ENCODE measurements at places on chromosomes 6 and 20.
A peak's percentile ranks its signal among the peaks of the same experiment; 100 is the strongest.

GRCh38 chr6:24078200-24078599, 47.8 kb upstream of the NRSN1 start:
- no peak for DNase-seq

GRCh38 chr6:17865798-17866725, 121.4 kb downstream of the KIF13A start:
- no peak for DNase-seq

GRCh38 chr6:20879121-20879520, 344.9 kb downstream of the CDKAL1 start:
- DNase-seq: no peak

- no peak for DNase-seq
Observed at GRCh38 chr20:45461225-45461624, 8.3 kb upstream of the WFDC2 start.

DNA sequence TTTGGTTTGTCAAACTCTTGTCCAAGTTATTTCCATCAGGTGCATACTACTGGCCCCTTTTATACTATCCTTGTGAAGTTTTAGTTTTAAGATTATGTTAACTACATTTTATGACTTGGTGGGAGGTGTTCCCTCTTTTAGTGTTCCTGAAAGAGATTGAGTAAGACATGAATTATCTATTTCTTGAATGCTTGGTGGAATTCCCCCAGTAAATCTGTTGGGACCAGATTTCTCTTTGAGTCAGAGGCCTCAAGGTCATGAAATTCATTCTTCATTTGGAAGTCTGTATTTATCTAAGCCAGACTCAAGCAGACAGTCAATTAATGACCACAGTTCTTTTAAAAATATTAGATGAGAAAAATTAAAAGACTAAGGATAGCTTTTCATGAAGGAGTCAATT, 81.3 kb downstream of the MOXD1 start:
- no peak for DNase-seq

DNA sequence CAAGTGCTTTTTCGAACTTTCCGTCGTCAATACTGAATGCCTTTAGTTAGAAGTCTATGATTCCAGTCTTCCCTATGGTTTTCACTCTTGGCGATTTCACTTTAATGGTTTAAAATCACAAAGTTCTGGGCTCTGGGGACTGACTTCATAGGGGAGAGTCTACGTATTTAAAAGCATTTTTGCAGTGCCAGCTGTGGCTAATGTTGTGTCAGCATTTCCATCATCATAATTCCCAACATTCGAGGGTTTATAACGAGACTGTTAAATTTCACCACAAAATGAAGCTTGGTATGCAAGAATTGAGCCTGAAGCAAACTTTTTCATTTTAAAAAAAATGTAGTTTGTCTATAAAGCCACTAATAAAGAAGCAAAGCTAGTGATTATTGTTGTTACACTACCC, 242.7 kb downstream of the SOX4 start:
- no peak for DNase-seq

GRCh38 chr6:2810092-2810671, 31.5 kb downstream of the SERPINB1 start:
- DNase-seq: no peak

DNA sequence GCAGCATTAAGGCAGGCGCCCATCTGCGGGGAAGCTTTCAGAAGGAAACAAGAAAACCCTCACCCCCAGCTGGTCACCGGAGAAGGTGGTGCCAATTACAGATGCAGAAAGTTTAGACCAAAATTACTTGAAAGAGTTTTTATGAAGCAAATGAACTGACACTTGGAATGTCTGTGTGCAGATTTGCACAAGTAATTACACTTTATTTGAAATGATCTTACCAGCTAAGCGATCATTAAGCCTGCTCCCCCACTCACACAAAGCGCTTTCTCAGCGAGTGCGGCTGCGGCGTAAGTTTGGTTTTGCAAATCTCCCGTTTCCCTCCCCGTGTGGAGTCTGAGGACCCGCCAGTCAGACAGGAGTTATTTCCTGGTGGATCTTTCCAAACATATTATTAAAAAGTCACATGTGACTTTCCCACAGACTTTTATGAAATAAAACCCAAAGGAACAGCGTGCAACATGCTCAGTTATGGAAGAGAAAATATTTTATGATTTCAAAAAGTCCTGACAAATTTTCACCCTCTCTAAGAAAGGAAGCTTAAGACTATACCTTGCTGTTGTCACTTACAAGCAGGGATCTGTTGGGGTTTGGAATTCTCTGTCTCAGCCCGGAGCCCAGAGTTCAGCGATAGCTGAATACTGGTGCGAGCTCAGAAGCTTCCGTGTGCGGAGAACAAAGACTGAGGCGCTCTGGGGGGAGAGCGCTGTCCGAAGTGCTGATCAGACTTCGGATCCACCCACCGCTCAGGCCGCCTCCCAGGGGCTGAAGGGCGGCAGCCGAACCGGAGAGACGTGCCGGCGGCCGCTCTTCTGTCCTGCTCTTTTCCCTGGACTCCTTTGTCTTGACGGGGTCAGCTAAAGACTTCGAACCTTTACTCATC, 2.7 kb upstream of the MYT1 start:
- peak; percentile 7 for DNase-seq

DNA sequence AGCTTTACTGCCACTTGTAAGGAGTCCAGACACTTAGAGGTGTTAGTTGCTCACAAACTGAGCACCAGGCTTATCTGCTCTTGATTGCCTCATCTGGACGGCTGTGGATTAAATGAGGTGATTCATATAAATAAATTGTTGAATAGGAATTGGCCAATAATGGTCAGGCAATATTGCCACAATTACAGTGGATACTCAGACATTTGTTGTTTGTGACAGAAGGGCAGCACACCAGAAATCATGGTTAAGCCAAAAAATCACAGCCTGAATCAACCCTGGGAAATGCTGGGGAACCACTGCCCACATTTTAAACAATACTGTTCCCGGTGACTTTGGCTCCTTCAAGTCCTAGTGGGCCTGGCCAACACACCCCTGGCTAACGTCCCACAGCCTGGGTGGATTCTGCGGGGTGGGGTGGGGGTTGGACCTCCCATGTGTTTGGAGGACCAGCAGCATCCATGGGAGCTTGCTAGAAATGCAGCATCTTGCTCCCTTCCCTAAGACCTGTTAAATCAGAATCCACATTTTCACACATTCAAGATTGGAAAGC, 29.5 kb upstream of the SPDEF start:
- no peak for DNase-seq

GRCh38 chr6:133894795-133895358, 6.0 kb downstream of the TCF21 start:
- DNase-seq: no peak

- no peak for DNase-seq
Observed at GRCh38 chr6:16783509-16783908, 22.2 kb upstream of the ATXN1 start.

DNA sequence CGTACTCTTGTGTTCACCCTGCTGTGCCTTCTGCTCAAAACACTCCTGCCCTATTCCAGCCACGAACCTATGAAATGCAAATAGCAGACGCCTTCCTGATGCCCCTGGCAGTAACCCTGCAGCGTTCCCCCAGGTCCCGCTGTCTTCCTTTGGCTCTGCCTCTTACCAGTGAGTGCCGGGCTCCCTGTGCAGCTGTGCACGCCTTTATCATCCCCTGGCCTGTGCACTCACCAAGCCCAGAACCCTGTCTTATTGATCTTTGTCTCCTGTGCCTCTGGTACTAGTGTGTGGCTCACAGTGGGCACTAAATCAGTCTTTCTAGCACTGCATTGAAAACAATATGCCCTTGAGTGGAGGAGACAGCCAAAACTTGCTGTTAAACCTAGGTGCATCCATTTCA, 19.7 kb downstream of the ZDHHC14 start:
- DNase-seq: no peak

- DNase-seq: no peak
Observed at GRCh38 chr6:154909821-154910220, 85.3 kb upstream of the TIAM2 start.

DNA sequence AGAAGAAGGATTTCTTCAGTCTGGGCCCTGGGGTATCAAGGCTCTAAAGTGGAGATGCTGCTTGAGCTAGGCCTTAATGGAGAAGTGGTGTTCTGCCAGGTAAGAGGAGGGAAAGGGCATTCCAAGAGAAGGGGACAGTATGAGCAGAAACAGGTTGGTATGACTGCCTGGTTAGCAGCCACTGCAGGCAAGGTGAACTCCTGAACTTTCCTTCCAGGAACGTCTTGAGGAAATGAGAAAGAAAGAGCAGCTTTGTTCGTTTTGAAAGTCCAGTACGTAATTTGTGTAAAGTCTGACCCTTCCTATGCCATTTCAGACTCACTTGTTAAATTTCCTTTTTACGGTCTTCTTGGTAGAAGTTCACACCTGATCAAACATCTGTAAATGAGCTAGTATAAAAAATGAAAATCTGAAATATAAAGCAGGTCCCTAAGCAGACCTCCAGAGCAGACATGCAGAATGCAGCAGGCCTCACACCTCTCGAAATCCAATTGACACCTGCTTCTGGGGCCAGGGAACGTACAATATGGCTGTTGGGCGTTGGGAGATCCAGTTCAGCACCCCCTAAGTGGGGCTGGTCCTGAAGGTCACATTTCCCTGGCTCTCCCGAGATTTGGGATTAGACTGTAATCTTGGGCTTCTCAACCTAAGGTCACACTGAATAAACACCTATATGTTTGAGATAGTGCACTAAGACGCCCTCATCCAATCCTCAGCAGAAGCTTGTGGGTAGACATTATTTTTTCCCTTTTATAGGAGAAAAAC, 33.6 kb downstream of the MYLK4 start:
- DNase-seq: no peak

DNA sequence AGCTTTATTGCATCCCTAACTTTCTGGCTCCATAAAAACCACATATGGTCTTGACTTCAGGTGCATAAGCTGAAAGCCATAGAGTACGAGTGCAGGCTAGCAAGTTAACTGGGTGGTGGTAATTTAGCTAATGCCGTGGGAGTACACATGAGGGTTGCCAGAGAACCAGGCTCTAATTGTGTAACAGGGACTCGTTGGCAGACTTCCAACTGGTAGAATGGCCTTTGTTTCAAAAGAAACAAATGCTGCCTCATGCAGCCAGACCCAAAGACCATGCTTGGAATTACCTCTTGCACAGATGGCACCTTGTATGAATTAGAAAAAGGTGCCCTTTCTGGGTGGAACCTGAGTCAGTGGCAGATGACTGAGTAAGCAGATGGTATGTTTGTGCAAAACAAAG, 73.2 kb downstream of the LY86 start:
- DNase-seq: no peak

- DNase-seq: no peak
Observed at GRCh38 chr6:146860583-146860982, 261.8 kb downstream of the ADGB start.

- no peak for DNase-seq
Observed at GRCh38 chr6:159913862-159914564, 23.2 kb downstream of the MAS1 start.

GRCh38 chr20:59013959-59014608, 5.1 kb upstream of the TUBB1 start:
- DNase-seq: no peak

DNA sequence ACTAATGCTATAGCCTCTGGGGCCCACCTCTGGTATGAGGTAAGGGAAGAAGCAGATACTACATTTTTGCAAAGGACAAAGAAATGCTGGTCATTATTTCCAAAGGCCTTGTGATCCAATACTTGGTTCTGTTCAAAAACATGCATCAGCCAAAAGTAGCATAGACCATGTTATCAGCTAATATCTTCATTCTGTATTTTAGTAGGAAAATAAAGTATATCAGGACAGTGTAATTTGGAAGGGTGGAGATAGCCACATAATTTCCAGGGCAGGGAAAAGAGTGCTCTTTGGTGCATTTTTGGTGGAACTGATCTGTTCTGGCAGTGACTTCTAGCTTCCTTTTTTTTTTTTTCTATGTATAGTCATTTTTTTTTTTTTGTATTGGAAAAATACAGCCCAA, 258.0 kb upstream of the SOX4 start:
- DNase-seq: no peak

- no peak for DNase-seq
Observed at GRCh38 chr20:24321973-24322372, 147.5 kb upstream of the SYNDIG1 start.

- no peak for DNase-seq
Observed at GRCh38 chr6:53412751-53413150, 64.0 kb upstream of the ELOVL5 start.

GRCh38 chr6:111769365-111770152, 103.7 kb downstream of the FYN start:
- no peak for DNase-seq

DNA sequence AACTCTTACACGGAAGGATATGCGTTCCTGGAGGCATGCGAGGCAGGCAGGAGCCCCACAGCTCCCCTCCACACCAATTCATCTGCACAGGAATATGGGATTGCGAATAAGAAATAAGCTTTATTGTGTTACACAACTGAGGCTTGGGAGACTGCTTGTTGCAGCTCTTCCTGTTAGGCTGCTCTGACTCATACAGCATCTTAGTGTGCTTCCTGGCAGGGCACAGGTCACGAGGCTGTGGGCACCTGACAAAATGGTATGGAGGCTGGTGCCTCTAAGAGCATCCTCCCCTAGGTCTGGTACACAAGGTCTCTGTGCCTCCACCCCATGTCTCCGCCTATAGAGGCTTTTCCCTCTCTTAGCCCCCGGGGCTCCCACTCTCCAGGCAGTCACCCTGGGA, 6.8 kb downstream of the SLC22A3 start:
- no peak for DNase-seq

GRCh38 chr6:43733471-43734293, 36.3 kb upstream of the VEGFA start:
- no peak for DNase-seq

DNA sequence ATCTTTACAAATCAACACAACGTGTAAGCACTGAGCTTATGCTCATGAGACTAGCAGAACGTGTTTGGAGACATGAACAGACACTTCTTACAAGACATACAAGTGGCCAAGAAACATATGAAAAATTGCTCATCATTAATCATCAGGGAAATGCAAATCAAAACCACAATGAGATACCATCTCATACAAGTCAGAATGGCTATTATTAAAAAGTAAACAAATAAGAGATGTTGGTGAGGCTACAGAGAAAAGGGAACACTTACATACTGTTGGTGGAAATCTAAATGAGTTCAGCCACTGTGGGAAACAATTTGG, 327.9 kb upstream of the SOX4 start:
- no peak for DNase-seq

- DNase-seq: no peak
Observed at GRCh38 chr20:60403105-60403741, 445.0 kb downstream of the CDH26 start.

GRCh38 chr6:155447949-155448348, 7.7 kb downstream of the NOX3 start:
- DNase-seq: no peak

- no peak for DNase-seq
Observed at GRCh38 chr6:38273325-38273724, 366.4 kb downstream of the BTBD9 start.

DNA sequence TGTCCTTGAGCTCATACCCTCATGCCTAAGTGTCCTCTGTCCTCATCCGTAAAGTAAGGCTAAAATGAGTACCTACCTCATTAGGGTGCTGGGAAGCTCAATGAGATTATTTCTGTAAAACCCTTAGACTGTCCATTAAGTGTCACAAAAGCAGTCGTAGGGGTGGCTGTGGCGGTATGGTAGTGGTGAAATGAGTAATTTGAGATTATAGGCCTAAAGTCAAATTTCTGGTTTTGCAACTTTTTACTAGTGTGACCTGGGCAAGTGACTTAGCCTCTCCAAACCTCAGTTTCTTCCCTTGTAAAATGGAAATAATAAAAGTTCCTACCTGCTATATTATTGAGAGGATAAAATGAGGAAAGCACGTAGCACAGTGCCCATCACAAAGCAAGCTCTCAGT, 148.2 kb upstream of the AKAP12 start:
- DNase-seq: no peak

- no peak for DNase-seq
Observed at GRCh38 chr6:7269816-7270215, 43.2 kb downstream of the SSR1 start.

- no peak for DNase-seq
Observed at GRCh38 chr6:108442770-108443520, 117.8 kb upstream of the FOXO3 start.
